ENCODE measurements at places on chromosomes 16 and 17.

DNA sequence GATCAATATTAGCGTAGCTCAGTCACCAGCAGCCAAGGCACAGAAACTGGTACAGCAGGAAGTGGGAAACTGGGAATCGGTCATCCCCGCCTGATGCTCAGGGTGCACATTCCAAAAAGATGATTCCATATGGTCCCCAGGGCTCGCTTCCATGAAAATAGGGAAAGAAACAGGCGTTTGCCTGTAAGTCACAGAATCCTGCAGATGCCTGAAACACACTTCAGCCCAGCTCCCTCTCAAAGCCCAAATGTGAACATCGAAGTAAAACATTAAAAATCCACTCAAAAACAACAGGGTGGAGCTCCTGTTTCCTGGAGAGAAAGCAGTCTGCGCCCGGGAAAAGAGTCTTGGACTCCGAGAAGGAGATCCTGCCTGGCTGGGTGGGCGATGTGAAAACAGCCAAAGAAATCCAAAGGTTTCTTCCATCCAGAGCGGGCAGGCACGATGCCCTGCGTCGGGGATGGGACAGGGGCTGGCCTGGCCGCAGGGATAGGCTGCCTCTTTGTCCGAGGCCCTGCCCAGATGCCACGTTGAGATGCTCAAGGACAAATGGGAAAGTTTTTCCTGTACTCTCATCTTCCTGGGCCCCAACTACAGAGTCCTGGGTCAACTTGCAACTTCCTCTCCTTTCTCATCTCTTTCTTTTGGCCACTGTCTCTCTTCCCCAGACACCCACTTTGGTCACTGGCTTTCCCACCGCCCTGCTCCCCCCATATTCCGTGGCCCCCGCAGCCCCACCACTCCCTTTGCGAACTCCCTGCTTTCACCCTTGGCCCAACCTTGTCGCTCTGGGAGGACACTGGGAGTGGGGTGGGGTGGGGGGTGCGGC, 743 bp downstream of the WIPI1 start:
- DNase-seq, result peak; percentile 88

GRCh38 chr17:40070709-40071312, 8.0 kb downstream of the THRA start:
- DNase-seq, result no peak

DNA sequence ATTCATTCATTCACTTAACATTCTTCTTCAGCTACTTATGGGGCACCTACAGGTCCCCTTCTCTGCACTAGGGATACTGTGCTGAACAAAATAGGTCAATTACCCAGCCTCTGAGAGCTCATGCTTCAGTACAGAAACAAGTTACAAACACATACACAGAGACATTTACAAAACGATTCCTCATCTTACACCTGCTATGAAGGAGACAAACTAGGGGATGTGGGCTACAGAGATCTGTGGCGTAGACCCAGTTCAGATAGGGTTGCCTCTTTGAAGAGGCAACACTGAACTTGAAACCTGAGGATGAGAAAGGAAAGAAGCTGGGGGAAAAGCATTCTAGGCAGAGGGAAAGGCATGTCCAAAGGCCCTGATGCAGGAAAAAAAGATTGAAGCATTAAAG, 5.2 kb downstream of the IL21R start:
- no peak for DNase-seq

DNA sequence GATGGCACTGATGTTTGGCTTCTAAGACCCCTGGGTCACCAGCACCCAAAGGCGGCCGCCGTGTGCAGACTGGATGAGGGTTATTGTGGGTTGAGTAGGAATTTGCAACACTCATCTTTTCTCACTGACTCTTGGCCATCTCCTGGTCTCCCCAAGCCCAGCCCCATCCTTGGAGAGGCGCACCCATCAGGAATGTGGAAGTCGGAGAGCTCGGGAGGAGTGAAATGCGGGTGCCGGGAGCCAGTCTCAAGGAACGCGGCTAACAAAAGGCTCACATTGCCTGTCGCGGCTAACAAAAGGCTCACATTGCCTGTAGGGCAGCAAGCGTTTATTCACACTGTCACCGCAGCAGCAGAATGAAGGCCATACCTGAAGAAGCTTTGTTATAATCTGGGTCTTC, 248.6 kb downstream of the FOXL1 start:
- DNase-seq, result peak; percentile 91

- DNase-seq, result no peak
Measured at GRCh38 chr17:75751676-75752404, 13.2 kb downstream of the GALK1 start.

DNA sequence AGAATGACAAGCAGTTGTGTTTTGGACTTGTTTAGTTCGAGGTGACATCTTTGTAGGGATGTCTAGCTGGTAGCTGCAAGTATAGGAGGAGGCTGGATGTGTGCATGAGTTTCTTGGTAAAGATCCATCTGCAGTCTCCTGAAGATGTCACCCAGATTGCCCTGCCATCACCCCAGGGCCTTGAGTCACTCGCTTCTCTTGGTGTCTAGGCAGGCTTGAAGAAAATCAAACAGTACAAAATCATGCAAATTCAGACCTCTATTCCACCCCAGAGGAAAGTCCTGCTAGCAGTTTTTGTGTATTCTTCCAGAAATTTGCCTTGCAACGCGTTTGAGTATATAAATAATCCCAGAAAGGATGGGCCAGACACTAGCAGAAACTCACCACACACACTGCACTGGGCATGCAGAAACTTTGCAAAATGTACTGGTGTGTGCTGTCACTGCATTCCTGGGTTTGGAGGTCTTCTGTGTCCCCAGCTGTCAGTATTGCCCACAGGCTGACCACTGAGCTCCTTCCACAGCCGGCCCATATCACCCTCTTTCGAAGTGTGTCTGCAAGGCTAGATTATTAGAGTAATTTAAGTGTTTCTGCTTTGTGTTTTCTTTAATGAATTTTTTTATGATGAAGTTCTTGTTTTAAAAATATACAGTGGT, 51.5 kb downstream of the TENT4B start:
- no peak for DNase-seq

DNA sequence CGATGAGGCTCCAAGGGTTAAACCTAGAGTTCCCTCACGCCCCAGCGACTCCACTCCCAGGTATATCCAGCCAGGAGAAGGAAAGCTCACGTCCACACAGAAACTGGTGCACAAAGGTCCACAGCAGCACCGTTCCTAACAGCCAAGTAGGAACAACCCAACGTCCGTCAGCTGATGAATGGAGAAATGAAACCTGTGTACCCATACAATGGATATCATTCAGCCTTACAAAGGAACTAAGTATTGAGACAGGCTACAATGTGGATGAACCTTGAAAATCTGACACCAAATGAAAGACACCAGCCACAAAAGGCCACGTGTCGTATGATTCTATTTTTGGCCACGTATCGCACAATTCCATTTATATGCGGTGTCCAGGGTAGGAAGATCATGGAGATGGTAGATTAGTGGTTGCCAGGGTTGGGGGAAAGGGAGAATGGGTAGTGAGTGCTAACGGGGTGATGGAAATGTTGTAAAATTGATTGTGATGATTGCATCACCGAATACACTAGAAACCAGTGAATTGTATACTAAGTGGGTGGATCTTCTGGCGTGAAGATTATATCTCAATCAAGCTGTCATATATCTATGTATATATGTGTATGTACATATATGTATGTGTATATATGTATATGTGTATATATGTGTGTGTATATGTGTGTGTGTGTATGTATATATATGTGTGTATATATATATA, 30.1 kb downstream of the NLRC3 start:
- DNase-seq, result no peak

DNA sequence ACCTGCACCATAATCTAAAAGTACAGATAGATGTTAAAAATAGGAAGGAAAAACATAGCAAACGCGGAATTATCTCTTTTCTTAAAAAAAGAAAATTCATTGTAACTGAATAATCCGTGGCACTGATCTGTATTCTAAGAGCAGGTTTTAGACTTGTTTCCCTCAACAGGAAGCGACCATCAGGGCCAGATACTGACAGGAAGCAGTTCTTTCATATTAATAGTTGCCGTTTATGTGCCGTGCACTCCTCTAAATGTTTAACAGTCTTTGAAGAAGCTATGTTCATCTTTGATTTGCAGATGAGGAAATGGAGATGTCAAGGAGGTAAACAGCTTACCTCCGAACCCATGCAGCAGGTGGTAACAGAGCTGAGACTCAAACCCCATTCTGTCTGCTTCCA, 23.6 kb downstream of the DYNLRB2 start:
- no peak for DNase-seq

GRCh38 chr17:60332574-60332973, 59.4 kb downstream of the USP32 start:
- DNase-seq, result no peak

DNA sequence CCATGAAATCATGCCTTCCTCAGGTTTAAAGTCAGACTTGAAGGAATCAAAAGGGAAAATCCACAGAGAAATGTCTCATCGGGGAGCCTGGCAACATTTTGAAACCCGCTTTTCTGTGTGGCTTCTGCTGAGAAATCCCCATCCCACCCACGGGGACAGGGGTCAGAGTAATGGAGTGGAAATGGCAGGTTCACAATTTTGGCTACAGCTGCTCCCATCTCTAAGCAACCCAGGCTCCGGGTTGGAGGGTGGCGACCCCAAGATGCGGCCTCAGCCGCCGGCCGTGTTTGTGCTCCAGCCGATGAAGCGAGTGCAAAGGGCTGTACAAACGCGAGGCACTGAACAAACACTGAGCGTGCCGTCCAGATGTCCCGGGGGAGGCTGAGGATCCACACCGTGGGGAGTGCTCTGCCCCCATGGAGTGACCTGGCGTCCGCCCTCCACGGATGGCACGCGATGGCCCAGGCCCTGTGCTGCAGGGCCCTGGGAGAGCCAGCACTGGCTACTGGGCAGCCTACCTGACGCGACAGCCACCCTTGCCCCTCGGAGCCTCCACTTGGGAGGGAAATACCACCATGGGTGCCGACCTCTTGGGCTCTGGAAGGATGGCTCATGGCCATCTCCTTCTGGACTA, 22.2 kb downstream of the SLC43A2 start:
- no peak for DNase-seq

GRCh38 chr16:83915081-83915480, 16.2 kb downstream of the MLYCD start:
- no peak for DNase-seq

GRCh38 chr17:60971515-60972369, 294.1 kb downstream of the BCAS3 start:
- peak; percentile 71 for DNase-seq

- no peak for DNase-seq
Measured at GRCh38 chr17:6070430-6070912, 292 bp downstream of the WSCD1 start.

DNA sequence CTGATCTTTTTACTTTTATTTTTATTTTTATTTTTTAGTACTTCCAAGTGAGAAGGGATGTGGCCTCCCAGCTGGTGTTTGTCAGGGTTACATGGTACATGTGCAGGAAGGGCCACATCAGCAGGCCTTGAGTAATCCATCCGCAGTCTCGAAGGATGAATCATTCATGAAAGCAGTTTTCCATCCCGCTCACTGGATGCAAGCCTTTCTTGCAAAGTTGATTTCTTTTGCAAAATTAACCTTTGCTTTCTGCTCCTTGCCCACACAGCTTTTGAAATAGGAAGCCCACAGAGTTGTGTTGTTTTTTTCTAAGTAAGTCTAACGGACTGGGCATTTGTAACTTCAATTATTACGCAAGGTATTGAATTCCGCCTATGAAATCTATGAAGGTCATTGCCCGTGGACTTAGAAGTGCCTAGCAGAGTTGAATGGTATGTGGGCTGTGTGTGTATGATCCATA, 157.4 kb downstream of the PRKCA start:
- DNase-seq, result no peak

GRCh38 chr16:74757349-74757748, 17.3 kb downstream of the FA2H start:
- no peak for DNase-seq

- no peak for DNase-seq
Measured at GRCh38 chr17:8948462-8948861, 17.0 kb downstream of the PIK3R5 start.

DNA sequence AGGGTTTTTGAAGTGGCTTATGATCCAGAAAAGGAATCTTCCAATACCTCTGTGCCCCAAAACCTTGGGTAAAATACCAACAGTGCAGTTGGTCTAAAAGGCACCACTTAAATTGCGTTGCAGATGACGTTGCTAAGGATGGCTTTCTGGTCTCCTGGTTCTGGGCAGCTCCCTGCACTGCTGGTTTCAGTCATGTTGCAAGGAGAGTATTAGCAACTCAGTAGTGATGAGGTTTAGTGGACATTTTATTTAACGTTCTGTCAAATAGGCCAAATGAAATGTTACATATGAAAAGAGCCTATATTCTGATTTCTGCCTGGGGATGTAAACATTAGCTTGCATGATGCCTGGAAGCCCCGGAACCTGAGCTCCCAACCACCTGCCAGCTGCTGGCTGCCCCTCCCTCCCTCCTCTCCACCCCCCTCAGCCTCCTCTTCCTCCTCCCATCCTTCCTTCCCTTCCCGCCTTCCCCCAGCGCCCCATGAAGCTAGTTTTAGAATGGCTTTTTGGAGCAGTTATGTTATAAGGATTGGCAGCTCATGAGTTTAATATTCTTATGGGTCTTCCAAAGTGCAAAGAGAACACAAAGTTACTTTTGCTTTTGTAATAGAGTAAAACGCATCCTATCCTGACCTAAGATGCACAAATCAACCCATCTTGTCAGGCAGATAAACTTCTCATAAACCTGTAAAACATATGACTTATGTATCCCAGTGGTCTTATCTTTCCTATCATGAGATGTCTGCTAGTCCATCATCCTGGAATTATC, 20.7 kb downstream of the CD7 start:
- DNase-seq, result no peak

- DNase-seq, result no peak
Measured at GRCh38 chr17:1474402-1475189, 17.9 kb downstream of the MYO1C start.

DNA sequence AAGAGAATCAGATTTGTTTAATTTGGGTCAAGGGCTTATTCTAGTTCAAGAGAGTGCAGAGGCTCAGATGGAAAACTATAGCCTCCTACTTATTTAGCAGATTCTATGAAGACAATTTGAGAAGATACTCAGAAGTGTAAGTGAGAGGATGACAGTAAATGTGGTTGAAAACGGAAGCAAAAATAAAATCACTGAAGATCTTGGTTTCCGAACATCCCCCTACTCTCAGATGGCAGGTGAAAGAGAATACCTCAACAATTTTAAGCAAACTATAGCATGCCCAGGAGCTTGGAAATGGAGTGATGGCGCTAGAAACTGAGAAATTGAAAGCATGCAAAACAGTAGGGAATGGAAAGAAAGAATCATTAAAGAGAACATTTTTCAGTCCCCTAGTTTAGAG, 705.5 kb upstream of the CDH8 start:
- no peak for DNase-seq

DNA sequence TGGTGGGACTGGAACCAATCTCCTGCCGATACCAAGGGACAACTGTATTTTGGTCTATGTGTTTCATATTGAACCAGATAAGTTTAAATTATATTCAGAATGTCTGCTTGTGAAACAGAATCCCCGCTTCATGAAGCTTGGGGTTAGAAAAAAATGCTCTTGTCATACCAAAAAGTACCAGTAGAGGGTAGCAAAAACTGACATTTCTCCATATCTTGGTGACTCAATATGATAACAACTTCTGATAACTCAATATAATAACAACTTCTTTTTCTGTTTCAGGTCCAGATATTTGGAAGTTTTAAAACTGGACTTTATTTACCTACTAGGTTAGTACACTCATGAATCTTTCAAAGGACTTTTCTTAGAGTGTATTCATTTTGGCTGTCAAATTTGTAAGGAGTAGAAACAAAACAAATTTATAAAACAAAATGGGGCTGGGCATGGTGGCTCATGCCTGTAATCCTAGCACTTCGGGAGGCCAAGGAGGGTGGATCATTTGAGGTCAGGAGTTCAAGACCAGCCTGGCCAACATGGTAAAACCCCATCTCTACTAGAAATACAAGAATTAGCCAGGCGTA, 52.3 kb upstream of the ADCY7 start:
- peak; percentile 18 for DNase-seq

Data from neural progenitor cell (in vitro differentiated cells).